ENCODE measurements at places on chromosomes 13 and 19. TPM values are rescaled to one million over a fixed set of nuclear protein-coding genes. Genes with fewer than 3 reads are reported as not detected.

Gene CYP4F2
- total RNA-seq, result not detected

Gene RASIP1
- 0.19 TPM for total RNA-seq

Gene GPC6
- total RNA-seq, result not detected

Gene LRFN3
- total RNA-seq, result 9.1 TPM

Gene LYPD5
- 0.62 TPM for total RNA-seq

Gene DLL3
- 0.67 TPM for total RNA-seq

Gene TMEM38A
- total RNA-seq, result 0.76 TPM

Gene STRN4
- 59.3 TPM for total RNA-seq

Gene CLASRP
- 89.6 TPM for total RNA-seq

Gene PGLYRP2
- 0.24 TPM for total RNA-seq

Gene DAND5
- 0.12 TPM for total RNA-seq

Gene PRKACA
- 65.6 TPM for total RNA-seq

Gene CAPN12
- 7.1 TPM for total RNA-seq

Gene PRDX2
- 258 TPM for total RNA-seq

Gene SBK3
- total RNA-seq, result not detected

Data from activated CD4-positive, alpha-beta memory T cell treated with anti-CD3 and anti-CD28 coated beads for 36 hours (primary cell).